ENCODE measurements at places on chromosomes 2 and 18.
A peak's percentile ranks its signal among the peaks of the same experiment; 100 is the strongest.

- DNase-seq: no peak
Observed at GRCh38 chr2:64629875-64630274, 23.8 kb downstream of the SERTAD2 start.

DNA sequence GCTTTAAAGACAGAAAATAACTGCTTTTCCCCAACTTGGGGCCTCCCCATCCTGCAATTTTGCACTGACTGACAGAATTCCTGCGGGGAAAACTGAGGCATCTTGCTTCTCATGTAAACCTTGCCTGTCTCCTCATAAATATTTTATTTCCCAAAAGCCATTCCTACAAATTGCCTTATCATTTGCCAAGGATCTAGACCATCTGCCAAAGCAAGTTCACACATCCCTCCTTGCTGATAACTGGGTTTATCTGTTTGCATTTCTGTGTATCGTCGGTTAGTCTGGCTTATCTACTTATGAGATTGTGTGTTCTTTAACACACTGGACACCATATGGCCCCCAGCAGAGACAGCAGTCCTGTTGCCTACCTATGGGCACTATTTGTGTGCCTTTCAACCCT lies 3.0 kb upstream of the CNGA3 start:
- DNase-seq: no peak

DNA sequence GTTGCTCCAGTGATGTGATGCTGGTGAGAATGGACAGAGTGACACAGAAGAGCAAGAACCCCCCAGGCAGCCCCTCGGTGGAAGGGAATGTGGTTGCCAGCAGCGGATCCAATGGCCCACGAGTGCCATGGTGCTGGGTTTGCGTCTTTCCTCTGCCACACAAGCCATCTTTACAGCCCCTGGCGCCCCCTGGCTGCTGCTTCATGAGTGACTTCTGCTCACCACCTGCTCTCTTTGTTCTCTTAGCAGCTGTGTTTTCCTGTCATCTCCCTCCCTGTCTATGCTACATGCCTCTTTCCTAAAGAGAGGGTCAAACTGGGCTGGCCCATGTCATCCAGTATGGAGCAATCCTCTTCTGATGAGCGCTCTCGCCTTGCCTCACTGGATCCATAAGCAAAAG lies 300.0 kb upstream of the SMIM21 start:
- peak; percentile 43 for DNase-seq

DNA sequence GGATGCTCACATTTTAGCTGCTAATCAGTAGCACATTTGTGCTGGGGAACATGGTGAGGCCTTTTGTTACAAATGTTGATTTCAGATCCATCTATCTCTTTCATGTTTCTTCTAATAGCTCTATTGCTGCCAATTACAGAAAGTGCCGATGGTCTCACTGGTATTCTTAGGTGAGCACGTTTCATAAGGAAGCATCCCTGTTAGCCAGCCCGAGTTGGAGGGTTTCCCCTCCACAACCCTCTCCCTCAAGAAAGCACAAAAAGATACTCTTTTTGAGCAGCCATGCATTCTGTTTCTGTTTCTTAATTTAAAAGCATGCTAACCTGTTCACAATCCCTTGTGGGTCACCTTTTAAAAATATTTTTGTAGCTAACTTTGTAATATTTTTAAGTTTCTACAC lies 30.8 kb upstream of the ST8SIA5 start:
- no peak for DNase-seq

- no peak for DNase-seq
Observed at GRCh38 chr18:59616501-59616900, 80.7 kb downstream of the CCBE1 start.
